ENCODE measurements at places on chromosomes 2 and 18.

DNA sequence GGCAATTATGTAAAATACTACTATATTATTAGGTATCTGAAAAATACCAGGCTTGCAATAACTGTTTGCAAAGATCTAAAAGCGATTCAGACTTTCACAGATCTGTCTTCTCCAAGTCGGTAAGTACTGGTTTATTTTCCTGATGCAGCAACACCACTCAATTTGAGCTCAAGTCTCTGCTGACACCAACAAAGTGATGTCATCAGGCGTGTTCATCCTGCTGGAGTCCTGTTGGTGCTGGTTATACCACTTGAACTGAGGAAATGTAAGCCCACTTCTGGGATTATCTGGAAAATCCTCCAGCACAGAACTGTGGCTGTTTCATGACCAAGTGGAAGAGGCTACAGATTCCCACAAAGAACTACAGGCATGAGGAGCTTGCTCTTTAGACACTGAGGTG lies 267.6 kb downstream of the BCL2 start:
- DNase-seq = no peak

GRCh38 chr18:70288851-70289328 lies at the start of gene SOCS6:
TSS of gene SOCS6 (plus strand) at chr18:70289045. CDS start at chr18:70324669, 35,624 bp downstream.
- DNase-seq = peak; percentile 23

GRCh38 chr2:44135771-44136170 lies 32.9 kb upstream of the PPM1B start:
- DNase-seq = no peak

DNA sequence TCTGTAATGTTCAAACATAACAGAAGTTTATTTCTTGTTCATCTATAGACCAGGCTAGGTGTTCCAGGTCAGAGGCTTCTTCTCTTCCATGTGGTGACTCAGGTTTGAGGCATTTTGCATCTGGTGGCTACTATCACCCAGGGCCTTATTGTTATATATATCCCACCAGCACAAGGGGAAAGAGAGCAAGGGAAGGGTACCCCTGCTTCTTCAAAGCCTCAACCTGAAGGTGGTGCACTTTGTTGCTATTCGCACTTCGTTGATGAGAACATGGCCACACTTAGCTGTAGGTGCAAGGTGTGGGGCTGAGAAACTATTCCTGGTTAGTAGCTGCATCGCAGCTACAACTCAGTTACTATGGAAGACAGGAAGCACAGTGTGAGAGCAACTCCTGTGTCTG lies 27.4 kb upstream of the SLC3A1 start:
- no peak for DNase-seq

DNA sequence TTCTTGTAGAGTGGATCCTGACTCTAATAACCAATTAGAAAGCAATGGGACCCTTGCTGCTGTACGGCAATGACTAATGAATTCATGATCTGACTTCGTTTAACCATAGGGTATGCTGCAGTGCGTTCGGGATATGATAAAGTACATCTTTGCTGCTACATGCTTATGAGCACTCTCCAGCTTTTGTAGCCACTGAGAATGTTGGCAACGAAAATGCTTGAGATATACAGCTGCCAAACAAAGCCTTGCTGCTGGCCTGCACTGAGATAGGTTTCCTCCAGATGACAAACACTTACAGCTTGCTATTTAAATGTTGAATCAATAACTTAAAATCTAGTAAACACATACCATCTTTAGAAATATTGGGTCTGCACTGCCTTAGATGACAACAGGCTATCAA lies 372.4 kb upstream of the SLC8A1 start:
- no peak for DNase-seq

- no peak for DNase-seq
These were observed 23.3 kb downstream of the REEP1 start for GRCh38 chr2:86314125-86314524.

DNA sequence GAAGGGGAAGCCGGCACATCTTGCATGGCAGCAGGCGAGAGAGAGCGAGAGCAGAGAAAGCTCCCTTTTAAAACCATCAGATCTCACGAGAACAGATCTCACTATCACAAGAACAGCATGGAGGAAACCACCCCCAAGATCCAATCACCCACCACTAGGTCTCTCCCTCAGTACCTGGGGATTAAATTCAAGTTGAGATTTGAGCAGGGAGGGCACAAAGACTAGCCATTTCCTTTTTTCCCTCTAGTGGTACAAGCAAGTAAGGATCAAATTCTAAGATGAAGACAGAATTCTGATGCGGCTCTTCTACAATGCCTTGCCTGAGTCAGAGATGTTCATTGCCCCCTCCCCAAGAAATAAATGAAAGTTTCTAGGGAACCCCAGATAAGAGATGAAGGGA lies 45.6 kb upstream of the ANKRD44 start:
- no peak for DNase-seq

- DNase-seq = no peak
These were observed at the start of gene HOXD4 for GRCh38 chr2:176151442-176152287. TSS of gene HOXD4 (plus strand) at chr2:176151550. CDS start at chr2:176151634, 84 bp downstream.

DNA sequence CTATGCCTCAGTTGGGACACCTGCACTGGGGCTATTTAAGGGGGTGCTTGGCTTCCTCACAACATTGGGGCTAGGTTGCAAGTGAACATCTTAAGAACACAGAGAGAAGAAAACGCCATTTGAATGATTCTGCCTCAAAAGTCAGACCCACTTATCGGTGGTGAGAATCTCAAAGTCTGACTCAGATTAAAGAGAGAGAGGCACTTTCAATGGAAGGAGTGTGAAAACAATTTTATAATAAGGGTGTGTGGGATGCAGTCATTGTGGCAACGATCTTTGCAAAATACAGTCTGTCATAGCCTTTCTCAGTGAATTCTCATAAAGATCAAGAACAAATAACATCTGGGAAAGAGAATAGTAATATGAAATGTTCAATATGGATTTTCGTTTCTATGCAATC lies 41.8 kb downstream of the CCDC102B start:
- no peak for DNase-seq

- DNase-seq = no peak
These were observed 140.0 kb upstream of the ST6GAL2 start for GRCh38 chr2:107025869-107026380.

DNA sequence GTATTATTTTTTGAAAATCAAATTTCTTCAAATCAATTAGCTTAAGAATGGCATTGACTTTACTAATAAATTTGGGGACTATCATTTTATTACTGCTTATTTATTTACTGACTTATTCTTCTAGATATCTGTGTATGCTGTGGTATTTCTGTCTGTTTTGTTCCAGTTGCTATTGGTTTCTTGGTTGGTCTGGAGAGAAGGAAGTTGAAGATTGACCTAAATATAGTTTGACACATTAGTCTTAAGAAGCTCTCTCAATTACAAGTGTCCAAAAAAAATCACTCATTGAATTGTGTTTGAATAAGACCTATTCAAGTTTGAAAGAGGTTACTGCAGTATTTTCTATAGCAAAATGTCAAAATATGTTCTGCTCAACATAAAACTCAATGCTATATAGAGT lies 153.3 kb upstream of the KYNU start:
- DNase-seq = no peak

DNA sequence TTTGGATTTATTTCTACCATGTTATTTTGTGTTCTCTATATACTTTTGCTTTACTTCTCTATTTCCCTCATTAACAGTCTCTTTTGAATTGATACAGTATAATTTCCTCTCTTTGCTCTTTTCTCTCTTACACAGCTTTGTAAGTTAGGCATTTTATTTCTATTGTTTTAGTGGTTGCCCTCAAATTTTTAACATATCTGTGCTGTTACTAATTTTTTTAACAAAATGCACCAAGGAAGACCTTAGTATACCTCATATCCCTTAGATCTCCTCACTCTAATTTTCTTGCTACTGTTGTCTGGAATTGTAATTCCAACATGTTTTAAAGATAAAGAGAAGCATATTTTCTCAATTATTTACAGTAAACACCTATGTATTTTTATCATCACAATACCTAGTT lies 416.8 kb upstream of the SLC14A2 start:
- DNase-seq = no peak

GRCh38 chr18:46062781-46063180 lies 9.3 kb downstream of the PSTPIP2 start:
- DNase-seq = no peak

- no peak for DNase-seq
These were observed 170.3 kb upstream of the VRK2 start for GRCh38 chr2:57876313-57876712.

DNA sequence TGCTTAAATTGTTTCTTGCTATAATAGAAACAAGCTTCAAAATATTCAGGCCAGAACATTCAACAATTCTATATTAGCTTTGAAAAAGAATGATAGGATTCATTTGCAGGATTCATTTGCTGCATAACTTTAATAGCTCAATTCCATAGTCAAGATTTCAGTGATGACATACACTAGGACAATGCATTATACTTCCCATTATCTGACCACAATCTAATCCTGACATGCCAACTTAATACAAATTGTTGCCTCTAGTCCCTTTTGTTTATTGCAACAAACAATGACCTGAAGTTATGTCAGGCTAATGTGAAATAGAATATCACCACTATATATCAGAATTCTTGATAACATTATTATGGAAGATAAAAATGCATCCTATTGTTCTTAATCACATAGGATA lies 169.4 kb downstream of the DNAH7 start:
- DNase-seq = no peak

DNA sequence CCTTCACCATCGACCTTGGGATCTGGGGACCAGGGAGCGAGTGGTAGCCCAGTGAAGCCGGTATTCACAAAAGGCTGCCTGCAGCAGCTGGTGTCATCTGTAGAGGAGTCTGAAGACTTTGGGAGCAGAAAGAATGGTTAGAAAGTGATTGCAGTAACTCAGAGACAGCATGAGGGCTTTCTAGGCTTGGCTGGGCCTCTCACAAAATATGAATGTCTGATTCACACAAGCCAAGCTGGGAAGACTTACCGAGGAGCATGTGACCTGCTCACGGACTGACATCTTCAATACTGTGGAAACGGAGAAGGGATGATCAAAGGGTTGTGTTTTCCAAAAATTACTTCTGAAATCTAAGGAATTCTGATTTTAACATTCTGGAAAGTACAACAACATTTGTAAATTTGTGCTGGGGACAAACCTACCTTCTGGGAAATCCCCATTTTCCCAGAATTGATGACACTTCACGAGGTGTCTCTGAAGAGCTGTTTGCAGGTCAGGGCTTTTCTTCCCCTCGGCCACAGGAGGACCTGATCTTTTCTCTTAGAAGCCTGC lies 111.7 kb downstream of the ACOXL start:
- no peak for DNase-seq

DNA sequence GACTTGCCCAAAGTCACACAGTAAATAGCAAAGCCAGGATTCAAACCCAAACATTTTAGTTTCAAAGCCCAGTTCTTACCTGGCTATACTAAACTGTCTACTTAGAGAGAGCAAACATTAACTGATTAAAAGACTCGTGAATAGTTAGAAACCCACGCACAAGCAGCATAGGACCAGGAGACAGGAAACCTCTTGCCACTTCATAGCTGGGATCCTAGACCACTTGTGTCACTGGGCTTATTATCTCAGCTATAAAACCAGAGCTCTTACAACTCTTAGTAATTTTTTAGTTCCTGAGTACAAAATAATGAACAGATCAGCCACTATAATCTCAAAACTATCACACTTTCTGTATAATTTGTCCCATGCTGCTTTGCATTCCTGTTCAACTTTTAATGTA lies 2.4 kb upstream of the AAK1 start:
- no peak for DNase-seq

DNA sequence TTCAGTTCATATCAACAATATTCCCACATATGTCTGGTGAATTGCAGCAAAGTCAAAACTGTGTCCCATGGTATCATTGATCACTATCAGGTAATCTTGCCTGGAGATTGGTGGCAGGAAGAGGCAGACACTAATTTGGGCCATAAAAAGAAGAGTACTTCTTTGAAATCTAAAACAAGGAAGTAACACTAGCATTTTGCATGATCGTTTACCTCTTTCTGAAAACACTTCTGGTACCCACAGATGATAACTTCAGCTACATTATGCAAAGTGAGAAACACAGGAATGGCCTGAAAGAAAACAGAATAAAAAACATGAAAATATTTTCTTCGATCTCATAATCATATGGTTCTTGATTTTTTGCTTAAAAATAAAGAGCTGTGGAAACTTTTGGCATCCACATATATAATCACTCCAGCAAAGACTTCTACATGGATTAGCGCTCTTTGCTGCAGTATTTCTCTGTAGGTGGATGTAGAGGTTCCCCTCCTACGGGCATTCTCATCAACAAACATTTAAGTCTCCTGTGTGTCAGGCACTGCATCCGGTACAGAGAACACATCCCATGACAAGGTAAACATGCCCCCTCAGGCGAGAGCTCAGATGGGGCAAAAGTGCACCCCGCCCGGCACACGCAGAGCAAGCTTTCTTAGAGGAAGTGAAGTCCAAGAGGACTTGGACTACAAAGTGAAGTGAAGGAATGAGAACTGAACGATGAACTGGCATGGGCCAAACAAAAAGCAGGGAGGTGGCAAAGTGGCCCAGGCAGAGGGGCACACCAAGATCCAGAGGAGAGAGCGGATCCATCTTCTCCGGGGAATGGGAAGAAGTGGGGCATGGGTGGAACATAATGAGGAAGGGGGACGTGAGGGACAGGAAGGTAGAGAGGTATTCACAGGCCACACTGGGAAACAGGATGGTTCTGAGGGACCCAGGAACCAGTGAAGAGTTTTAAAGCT lies 68.0 kb upstream of the RIOK3 start:
- no peak for DNase-seq

- DNase-seq = no peak
These were observed 12.8 kb downstream of the PXDN start for GRCh38 chr2:1731447-1731962.

DNA sequence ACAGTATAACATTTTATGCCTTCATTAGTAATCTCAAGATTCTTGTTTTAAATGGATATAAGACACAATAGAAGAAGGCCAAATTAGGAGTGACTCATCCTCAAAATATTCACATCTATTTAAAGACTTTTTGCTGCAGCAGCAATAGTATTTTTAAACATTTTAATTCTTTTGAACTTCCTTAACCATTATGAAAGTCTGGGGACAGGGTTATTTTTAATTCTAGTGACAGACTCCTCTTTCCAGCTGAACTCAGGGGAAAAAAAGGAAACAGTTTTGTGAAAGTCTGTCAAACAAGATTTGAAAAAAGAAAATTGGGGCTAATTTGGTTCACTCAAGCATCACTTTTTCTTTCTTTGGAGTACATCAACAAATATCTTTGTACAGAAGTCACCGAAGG lies 541.8 kb downstream of the NUP35 start:
- DNase-seq = no peak

- no peak for DNase-seq
These were observed 50.7 kb downstream of the TRIP12 start for GRCh38 chr2:229870903-229871656.
